ENCODE measurements at places on chromosomes 3 and 15.

- DNase-seq: peak; percentile 20
Measured at GRCh38 chr15:51576911-51577500, 45.6 kb downstream of the DMXL2 start.

DNA sequence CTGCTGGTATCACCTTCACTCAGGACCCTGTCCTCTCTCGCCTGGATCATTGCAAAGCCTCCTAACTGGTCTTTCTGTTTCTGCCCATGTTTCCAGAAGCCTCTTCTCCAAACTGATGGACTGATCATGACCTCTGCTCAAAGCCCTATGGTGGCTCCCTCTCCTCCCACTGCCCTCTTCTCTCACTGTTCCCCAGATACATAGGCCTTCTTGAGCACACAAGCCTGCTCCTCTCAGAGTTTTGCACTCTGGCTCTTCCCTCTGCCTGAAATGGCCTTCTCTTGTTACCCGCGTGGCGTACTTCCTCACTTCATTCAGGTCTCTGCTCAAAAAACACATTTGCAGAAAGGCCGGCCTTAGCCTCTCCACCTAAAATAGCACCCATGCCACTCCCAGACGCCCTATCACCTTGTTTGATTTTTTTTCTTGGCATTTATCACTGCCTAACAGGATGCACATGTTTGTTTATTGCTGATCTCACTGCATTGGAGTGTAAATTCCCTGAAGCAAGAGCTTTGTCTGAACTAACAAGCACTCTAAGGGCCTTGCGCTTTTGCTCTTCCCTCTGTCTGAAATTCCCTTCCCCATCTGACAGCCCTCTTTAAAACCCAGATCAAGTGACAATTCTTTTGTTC lies 1.4 kb upstream of the ETFA start:
- peak; percentile 17 for DNase-seq

- DNase-seq: peak; percentile 76
Measured at GRCh38 chr3:177196008-177196455, 1.2 kb downstream of the TBL1XR1 start.

GRCh38 chr3:114770874-114771273 lies 376.2 kb downstream of the ZBTB20 start:
- peak; percentile 13 for DNase-seq

GRCh38 chr3:158295771-158296170 lies 185.9 kb downstream of the RSRC1 start:
- no peak for DNase-seq

- peak; percentile 86 for DNase-seq
Measured at GRCh38 chr15:44726568-44727484, 9.5 kb upstream of the TRIM69 start.

DNA sequence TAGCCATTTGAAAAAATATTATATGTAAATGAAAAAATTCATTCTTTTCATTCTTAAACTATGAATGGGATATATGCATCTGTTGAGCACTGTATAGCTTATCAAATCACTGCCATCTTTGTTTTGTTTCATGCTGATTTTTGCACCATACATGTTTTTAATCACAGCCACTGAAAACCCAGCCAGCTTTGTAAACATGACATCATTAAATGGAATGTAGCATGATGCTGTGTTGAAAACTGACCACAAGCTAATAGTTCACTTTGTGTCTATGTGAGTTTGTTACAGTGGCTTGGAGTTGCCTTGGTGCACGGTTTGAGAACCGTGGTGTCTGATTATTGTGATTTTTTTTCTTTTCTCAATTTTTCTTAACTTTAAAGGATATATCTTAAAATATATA lies 75.7 kb downstream of the GMPS start:
- DNase-seq: no peak

- DNase-seq: peak; percentile 28
Measured at GRCh38 chr15:82848241-82848993, 39.0 kb downstream of the WHAMM start.

- DNase-seq: no peak
Measured at GRCh38 chr3:52213005-52213404, 12.4 kb downstream of the TLR9 start.

DNA sequence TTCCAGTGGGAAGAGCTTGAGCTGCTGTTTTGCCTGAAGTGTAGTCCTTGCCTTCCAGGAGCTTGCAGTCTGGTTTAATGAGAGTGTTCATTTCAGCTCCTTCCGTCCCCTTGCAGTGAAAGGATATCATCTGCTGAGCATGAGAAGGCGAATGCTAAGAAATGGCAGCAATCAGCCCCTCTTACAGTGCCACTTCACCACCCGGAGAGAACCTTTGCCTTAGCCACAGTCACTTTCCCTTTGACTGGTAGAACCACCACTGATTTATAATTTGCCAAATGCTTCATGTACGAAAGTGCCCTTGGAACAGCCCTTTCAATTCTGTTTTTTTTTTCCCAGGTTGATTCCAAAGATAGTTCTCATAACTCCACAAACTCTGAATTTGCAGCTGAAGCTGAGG lies 11.5 kb downstream of the TATDN2 start:
- DNase-seq: no peak

DNA sequence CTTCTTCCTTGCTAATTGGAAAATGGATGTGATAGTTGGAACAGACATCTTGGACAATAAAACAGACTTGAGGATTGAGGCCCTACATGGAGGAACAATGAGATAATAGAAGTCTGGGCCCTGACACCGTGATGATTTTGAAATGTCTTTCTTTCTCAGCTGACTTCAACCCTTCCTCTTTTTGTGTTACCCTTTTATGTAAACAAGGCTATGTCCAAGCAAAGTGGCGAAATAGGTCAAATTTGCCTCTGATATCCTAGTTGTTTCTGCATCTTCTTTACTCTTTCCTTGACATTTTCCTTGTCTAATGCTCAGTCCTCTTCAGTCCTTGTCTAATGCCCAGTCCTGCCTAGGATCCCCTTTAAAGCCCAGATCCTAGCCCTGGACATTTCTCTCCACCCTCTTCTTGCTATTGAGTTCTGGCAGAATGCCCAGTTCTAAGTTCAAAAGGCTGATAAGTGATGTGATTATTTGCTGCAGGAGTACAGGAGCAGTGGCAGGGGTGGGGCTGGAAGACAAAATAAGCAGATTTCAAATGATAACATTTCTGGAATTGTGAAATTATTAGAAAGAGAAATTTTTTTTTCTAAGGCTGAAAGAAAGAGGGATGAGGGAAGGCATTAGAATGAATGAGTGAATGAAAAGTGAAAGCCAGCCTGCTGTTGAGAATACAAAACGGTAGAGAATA lies 6.5 kb upstream of the VPS8 start:
- peak; percentile 72 for DNase-seq

DNA sequence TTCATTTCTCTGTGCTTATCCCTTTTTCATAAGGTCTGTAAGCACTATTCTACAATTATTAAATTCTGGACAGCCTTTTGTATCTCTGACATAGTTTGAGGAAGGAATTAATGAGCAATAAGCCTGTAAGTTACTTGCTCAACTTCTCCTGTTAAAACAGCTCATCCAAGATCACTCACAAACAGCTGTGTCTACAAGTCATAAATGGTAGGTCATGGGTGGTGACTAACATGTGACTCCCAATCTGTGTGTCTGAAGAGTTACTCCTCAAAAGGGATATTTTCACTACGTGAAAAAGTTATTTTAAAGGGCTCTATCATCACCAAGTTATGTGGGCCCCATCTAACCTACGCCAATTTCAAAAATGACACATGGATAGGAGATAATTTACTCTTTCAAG lies 145.2 kb upstream of the CBLB start:
- DNase-seq: no peak

- DNase-seq: no peak
Measured at GRCh38 chr3:194705761-194706160, 20.1 kb downstream of the FAM43A start.

DNA sequence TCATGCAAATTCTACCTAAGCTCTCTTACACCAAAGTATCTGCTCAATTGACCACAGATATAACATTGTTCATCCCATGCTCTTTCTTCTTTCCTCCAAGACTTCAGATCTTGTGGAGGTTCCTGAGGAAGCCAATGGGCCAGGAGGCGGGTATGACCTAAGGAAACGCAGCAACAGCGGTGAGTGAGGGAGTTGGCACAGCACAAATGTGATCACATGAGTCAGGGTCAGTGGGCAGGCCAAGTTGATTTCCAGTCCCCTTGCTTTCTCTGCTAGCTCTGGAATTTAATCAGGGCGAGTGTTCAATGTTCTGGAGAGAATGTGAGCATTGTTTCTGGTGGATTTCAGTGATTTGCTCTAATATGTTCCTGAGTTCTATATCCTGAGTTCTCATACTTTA lies 112.7 kb downstream of the STAC start:
- no peak for DNase-seq

DNA sequence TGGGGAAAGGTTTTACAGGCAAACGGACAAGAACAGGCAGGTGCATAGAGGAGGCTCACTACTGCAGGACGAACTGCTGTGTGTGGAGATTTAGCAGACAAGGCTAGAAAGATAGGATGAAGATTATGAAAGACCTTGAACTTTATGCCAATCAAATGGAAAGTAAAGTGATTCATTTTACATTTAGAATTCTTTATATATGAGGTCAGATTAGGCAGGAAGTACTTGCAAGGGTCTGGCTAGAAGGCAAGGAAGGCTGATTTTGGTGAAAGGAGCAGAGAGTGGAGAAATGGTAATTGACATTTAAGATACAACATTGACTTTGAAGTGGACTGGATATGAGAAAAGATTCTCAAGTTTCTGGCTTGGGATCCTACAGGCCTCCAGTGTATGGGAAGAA lies 33.6 kb downstream of the PLSCR4 start:
- no peak for DNase-seq

DNA sequence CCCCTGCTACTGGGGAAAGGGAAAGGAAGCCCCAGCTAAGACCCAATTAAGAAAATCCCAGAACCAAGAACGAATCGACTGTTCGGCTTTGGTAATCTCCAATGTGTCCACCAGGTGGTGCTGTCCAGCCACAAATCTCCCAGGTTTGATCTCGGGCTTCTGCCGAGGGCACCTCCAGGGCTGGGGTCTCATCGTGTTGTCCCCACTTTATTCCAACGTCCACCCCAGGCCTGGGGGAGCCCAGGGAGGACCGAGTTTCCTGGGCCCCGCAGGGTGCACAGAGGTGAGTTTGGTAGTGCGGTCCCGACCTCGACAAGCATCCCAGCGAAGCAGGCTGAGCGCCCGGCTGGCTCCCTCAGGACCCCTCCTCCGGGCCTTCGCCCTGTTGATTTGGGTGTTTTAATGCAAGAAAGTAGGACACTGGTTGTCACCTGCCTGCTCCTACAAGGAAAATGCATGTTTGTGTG lies 185.1 kb downstream of the GOLGA6L6 start:
- peak; percentile 68 for DNase-seq

DNA sequence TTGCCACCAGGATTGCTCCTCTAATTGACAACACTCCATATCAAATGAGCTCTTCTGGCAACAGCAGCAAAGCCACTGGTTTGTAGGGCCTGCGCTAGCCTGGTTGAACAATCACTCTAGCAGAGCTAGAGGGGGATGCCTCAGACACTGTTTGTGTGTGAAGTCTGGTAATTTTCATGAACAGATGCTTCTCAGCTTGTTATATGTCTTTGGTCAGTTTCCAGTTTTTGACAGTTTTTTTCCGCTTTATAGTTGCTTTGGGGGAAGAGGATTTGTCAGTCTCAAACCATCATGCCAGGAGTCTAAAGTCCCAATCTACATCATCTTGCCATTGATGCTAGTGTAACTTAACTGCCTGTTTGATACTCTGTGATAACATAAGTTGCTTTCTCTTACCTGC lies 136.0 kb downstream of the HCN4 start:
- DNase-seq: no peak
